Transverse colon (tissue), 4 donors: ENCODE measurements at places on chromosomes 12 and 14. TPM values are rescaled to one million over a fixed set of nuclear protein-coding genes. Genes with fewer than 3 reads are reported as not detected.

RNASE11 gene
- total RNA-seq: not detected

DNA sequence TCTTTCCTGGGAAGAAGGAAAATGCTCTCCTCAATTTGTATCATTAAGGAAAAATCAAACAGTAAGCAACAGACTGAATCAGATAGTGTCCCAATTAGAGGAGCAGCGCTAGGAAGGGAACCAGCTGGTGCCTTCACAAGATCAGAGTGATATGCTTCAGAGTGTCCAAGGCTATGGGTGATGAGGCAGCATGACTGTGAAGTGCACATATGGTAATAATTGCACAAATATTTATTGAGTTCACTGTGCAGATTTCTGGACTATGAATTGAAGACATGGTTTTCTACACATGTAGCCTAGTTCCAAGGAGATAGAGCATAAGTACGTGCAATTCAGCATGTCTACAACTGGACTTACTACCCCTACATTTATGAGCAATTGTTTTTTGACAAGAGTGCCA lies 78.8 kb upstream of the EVL start:
- peaks cover 7% of the 10 kb centered on the region for H3K27me3 ChIP-seq
- H3K4me3 ChIP-seq: no peak overlapping the region
- peaks cover 16% of the 10 kb centered on the region for H3K4me1 ChIP-seq
- no peak for DNase-seq
- H3K36me3 ChIP-seq: no peaks in the 10 kb centered on the region

GRCh38 chr14:97581016-97581415 lies 783.8 kb downstream of the VRK1 start:
- no peaks in the 10 kb centered on the region for H3K27me3 ChIP-seq
- no peak for DNase-seq
- no peak overlapping the region for H3K4me3 ChIP-seq
- no peak overlapping the region for H3K27ac ChIP-seq
- H3K4me1 ChIP-seq: no peaks in the 10 kb centered on the region

CATSPERB gene
- total RNA-seq: 5.1 TPM

SLC25A47 gene
- total RNA-seq: 0.32 TPM

DNA sequence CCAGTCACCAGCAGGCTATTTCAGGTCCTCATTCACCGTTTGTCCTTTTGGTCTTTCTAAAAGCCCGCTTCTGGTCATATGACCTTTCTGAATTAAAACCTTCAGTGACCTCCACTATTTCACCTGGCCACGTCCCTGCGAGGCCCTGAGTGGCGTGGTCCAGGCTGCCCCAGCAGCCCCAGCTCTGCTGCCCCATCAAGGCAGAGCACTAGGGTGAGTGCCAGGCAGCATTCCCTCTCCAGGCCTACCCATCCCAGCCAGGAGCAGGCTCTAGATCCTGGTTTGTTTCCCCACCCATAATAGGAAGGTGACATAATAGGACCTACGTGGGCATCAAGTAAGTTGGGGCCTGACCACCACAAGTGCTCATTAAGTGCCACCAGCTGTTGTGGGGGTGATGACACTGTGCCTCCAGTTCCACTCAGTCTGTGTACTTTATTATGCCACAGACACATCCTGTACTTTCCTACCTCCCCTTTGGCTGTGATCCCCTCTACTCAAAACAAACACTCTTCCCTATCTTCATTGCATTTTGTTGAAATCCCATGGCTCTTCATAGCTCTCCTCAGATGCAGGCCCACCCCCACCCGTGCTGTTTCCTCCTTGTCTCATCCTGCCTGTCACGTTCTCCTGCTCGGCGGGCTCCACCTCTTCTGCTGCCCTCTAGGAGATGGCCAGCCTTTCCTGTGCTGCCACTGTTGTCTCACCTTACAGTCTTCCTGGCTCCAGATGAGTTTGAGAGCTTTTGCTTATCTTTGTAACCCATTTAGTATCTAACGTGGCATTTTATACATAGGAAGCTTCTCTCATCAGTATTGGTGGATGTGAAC lies 21.4 kb downstream of the CKB start:
- peaks cover 8% of the 10 kb centered on the region for H3K4me1 ChIP-seq
- no peaks in the 10 kb centered on the region for H3K27me3 ChIP-seq
- no peak overlapping the region for H3K4me3 ChIP-seq
- H3K27ac ChIP-seq: no peak overlapping the region
- H3K36me3 ChIP-seq: no peaks in the 10 kb centered on the region
